Activated naive CD4-positive, alpha-beta T cell (primary cell): ENCODE measurements at places on chromosomes 6 and 20.

DNA sequence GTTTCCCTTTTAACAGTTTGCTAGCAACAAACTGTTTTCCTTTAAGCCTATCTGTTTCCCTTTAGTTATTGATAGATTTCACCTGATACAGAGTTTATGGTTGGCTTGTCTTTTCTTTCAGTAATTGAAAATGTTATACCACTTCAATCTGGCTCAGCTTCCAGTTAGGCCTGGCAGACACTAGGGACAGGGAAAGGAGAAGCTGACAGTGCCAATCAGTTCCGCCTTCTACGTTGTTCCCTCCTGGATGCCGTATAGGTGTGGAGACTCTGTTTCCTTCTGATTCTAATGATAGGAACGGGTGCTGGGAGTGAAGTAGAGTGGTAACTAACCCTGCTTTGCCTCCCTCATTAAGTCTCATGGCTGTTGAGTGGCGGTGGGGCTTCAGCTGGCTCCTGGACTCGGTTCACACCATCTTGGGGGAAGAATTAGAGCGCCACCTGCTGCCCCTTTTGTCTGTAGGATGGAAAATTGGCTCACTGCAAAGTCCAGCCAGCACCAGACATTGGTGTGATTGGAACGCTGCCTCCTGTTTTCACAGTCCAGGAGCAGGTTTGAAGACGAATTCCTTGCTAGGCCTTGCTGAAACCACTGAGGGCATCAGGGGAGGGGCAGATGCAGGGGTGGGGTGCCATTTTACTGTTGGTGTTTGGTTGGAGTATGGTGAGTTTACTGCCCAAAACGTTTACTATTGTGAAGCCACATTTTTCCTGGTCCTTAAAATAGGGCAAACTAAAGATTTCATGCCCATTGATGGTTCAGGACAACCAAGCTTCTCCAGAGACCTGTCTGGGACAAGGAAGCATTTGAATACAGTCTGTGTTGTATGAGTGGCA, 1729.5 kb downstream of the GRIK2 start:
- DNase-seq: no peak

DNA sequence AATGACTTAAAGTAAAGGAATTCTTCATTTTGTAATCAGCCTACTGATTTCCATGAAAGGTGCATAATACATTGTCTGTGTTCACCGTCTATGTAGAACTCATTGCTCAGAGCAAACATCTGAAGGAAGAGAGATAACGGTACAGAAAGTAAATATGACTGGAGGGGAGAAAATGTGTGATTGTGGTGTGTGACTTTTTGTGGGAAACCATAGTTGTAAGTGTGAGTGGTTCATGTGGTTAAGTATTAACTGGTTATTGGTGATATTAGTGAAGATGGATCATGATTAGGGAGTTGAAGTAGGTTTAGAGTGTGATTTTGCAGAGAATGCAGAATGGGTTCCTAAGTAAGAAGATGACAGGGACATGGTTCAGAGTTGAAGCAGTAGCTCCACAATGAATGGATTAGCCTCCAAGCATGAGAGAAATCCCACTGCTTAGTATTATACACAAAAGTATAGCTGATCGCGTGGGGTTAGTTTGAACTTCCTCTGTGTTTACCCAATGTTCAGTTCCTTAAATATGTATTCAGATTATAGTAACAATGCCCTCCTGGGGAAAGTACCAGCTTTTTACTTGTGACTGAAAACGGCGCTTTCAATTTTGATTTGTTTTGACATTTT, 368.9 kb downstream of the UTRN start:
- DNase-seq: no peak

GRCh38 chr20:50277064-50277415, 86.4 kb downstream of the CEBPB start:
- no peak for DNase-seq

DNA sequence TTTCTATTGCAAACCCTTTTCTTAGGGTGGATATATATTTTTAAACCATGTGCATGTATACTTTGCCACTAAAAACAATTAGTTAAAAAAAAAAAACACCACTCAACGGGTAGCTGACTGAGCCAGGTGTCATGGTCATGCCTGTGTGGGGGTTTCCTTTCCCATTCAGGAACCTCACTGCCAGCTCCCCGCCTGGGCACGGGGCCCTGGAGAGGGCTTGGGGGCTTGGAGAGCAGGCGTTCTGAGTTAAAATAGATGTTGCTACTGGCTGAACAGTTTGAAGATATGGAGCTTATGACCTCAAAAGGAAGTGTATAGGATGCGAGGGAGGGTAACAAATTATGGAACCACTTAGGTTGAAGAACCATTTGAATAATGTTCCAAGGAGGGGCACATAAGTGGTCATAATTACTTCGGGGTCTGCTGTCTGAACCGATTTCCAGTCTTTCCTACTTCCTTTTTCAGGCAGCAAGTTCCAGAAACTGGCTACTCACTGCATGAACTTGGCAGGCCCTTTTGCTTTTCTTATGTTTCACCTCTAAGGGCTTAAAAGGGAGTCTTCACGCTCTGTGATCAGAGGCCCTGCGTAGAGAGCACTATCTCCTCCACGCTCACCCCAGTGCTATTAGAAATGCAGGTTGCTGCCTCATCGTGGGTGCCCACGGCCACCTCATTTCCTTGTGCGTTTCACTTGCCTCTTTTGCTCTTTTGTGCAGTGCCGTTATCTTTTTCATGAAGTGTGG, 9.9 kb downstream of the STX16 start:
- peak; percentile 34 for DNase-seq

DNA sequence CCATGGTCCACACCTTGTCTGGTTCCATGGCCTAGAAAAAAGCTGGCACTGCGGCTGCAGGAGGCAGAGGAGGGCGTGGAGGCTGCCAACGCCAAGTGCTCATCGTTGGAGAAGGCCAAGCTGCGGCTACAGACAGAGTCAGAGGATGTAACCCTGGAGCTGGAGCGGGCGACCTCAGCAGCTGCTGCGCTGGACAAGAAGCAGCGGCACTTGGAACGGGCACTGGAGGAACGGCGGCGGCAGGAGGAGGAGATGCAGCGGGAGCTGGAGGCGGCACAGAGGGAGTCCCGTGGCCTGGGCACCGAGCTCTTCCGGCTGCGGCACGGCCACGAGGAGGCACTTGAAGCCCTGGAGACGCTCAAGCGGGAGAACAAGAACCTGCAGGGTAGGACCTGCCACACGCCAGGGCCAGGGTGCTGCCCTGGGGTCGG, 43.4 kb downstream of the MYH7B start:
- DNase-seq: no peak

DNA sequence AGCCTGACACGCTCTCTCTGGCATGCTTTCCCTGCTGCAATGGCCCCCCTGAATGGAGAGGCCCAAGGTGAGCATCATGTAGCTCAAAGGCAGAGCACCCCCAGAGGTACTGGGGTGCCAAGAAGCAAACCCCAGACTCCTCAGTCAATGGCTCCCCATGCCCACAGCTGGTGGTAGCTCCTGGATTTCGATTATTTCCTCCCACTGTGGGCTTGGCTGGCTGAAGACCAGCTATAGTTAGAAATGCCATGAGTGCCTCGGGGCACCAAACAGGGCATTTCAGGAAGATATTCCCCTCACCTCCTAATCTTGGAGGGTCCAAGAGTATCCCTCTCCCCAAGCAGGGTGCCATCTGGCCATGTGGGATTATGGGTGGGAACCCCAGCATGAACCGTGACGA, 16.8 kb downstream of the MAP1LC3A start:
- no peak for DNase-seq

DNA sequence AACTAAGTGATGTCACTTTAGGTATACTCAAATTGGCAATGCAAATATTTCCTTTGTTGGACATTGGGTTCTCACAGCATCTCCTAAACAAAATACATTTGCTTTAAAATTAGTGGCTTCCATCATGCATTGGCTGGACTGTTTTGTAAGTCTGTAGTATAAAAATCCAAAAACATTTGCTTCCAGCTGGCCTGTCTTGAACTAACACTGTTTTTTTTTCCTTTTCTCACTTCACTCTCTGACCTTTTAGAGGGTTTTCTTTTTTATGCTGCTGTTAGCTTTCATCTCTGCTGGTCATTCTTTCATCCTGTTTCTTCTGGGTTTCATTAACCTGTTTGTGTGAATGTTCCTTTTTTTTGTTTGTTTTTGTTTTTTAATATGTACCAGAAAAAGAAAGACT, 121.7 kb upstream of the MLIP start:
- DNase-seq: no peak

- DNase-seq: no peak
Measured at GRCh38 chr20:24597051-24597450, 127.6 kb downstream of the SYNDIG1 start.

GRCh38 chr6:117440706-117441525, 15.2 kb upstream of the ROS1 start:
- DNase-seq: no peak

DNA sequence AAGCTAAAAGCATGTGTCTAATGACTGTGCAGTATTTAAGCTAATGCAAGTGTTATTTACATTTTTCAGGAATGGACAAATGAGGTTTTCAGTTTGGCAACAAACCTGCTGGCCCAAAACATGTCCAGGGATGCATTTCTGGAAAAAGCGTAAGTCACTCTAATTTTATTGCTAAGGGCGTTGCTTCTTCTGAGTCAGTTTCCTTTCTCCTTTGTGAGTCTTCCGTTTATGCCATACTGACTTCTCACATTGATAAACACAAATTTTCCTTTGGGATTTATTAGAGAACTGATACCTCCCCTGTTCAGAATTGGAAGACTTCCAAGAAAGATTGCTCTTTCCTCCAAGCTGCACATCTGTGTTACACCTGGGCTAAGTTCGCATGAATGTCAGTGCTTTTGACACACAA, 422.9 kb upstream of the PLCB4 start:
- no peak for DNase-seq

DNA sequence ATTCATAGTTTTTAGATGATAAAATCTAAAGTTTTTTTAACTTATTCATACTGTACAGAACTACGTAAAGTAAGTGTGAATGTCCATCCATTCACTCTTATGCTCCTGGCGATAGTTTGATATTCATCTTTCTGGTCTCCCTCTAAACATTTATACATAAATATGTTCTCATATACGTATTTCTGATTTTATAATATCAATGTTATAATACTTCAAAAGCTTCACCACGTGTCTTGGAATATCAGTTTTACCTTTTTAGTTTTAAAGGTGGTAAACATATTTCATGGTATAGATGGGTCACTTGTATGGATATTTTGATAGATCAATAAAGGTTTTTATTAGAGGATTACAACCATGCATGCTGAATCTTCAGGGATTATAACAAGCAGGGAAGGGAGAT, 10.3 kb upstream of the RHAG start:
- DNase-seq: no peak

DNA sequence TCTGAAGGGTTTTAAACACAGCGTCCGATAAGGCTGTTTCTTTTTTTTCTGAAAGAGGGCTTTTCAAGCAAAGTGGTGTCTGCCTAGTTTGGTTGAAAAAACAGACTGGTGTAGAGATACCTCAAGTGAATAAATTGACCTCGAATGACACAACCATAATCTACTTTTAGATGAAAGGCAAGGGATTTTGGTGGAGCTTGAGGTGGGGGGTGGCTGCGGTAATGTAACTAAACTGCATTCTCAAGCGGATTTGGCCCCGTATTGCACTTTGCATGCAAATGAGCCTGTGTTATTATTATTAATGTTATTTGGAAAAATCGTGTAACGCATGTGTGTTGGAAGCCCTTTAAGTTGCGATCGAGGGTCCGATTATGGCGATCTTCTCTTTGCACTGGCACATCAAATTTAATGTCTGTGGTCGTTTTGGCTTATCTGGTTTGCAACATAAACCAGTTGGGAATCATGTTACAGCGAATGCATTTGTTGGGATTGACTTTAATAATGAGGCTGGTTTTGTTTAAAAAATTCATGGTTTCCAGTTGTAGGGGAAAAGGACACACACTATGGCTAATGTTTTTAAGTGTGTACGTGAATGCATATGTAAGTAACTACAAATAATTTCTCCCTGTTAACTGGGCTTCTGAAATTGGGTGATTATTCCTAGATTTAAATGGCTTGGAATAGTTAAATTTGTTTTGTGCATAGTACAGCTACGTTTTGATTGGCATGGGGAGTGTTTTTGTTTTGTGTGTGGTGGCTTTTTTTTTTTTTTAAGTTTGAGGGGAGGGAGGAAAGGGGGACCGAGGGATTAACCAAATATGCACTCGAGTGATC, 1.0 kb downstream of the JARID2 start:
- no peak for DNase-seq

DNA sequence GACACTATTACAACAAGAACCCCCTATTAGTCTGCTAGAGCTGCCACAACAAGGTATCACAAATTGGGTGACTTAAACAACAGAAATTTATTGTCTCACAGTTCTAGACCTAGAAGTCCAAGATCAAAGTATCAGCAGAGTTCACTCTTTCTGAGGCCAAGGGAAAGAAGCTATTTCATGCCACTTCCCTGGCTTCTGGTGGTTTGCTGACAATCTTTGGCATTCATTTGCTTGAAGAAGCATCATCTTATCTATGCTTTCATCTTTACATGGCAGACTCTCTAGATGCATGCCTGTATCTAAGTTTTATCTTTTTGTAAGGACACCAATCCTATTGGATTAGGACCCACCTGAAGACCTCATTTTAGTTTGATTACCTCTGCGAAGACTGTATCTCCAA, 296.8 kb upstream of the MARCKS start:
- DNase-seq: no peak

GRCh38 chr6:75282706-75283105, 1.9 kb downstream of the TMEM30A start:
- no peak for DNase-seq

- DNase-seq: no peak
Measured at GRCh38 chr6:77626426-77626825, 26.4 kb upstream of the MEI4 start.

- no peak for DNase-seq
Measured at GRCh38 chr6:11688425-11688709, 90.2 kb downstream of the ADTRP start.

DNA sequence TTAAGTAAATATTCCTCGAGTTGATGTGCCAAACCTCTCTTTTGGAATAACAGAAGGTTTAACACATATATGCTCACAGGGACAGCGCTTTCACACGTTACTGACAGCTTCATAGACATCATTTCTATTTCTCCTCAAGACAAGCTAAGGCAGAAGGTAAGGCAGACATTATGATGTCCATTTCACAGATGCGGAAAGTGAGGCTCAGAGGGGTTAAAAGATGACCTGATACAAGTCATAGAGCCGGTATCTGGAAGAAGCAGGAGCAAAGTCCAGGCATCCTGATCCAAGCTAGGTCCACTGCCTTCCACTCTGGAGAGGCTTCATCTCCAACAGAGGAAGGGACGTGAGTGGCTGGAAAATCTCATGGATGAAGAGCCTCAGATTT, 86.7 kb downstream of the FOXC1 start:
- DNase-seq: no peak

DNA sequence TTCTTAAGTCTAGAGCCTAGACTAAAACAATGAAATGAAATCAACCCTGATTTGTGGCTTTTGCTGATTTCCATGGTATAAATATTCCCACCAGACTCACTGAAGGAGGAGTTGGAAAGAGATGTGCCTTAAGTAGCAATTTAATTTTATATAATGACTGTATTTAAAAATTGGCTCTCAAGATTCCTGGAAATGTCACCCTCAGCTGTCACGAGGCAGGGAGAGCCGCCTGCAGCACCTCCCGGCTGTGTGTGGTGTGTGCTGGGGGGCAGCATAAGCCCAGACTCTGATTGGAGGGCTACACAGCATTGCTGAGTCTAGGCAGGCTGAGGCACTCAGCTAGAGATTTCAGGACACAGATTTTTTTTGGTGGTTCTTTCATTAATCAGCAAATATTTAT, 40.6 kb upstream of the TMEM181 start:
- no peak for DNase-seq

- no peak for DNase-seq
Measured at GRCh38 chr6:35089935-35090505, 51.1 kb downstream of the TCP11 start.

- DNase-seq: no peak
Measured at GRCh38 chr6:161882196-161882765, 608.4 kb upstream of the AGPAT4 start.
